GM03348 (cell line): ENCODE measurements at places on chromosomes 13 and 19.

- DNase-seq, result no peak
These were observed 1163.1 kb upstream of the MIR17HG start for GRCh38 chr13:90184355-90184754.

- no peak for DNase-seq
These were observed 59.0 kb downstream of the COLGALT1 start for GRCh38 chr19:17614476-17614875.

DNA sequence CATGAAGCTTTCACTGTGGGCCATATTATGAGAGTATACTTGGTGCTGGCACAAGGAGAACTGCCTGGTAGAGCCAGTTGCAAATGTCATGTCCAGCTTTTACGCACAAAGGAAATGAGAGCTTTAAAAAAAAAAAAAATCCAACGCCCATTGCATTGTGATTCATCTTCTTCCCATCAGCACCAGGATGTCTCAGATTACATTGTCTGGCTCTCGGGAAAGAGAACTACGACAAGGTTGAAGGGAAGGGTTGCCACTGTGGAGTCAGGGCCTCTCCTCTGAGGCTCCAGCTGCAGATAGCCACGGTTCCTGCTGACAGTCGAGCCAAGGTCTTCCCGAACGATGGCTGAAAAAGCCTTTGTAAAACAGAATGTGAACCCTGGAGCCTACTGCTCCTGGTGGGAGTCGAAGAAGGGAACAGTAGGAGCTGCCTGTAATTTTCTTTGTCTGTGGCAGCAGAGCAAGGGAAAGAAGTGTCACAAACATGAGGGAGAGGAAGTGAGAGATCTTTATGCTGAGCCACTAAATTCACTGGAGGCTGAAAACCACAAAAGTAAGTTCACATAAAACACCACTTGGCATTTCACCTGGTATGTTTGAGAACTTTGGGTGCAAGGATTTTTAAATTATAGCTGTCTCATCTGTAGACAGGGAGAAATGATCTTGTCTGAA is 704.7 kb downstream of the DIAPH3 start:
- peak; percentile 14 for DNase-seq

- DNase-seq, result no peak
These were observed 574.1 kb downstream of the LMO7 start for GRCh38 chr13:76210262-76210661.

DNA sequence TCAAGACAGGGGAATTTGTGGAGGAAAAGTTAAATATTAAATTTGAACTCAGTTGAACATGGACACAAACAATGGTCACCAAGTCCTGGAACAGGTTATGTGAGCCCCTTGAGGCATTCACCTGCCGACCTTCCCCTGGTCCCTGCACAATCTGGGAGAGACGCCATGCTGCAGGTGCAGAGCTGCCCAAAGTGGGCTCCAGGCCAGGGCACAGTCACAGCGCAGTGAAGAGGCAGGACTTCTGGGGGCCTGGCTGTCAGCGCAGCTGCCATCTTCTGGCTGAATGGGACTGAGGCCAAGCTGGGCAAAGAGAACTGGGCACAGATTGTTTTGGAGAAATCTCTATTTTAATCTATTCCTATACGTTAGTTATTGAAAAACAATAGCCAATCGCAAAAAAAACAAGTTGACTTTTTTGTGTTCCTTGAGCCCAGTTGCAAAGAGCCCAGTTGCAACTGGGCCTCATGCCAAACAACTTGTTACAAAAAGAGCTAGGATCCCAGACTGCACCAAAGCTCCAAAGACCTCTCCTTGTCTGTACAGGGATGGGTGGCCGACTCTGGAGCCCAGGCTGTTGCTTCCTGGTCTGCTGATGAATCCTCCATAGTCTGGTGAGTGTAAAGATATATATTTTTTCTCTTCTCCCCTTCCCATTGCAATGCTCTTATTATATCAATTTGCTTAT is 1.2 kb upstream of the ZNF626 start:
- DNase-seq, result no peak

DNA sequence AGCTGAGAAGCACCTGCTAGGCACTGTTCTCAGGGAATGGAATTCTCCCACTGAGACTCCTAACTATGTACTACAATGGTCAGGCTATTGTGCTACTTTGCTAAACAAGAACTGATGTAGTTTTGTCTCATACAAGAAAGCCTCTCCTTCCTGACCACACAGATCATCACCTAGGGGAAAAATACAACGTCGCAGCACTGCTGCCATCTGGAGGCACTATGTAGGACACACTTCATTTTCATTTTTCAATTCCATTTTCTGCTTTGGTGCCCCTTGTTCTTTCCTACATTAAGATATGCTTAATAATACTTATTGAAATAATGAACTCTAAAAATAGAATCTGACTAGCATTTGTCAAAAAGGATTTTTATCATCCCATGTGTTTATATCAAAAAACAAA is 21.1 kb downstream of the PROSER1 start:
- DNase-seq, result no peak

GRCh38 chr13:102405499-102406100 is 3.8 kb upstream of the FGF14 start:
- DNase-seq, result no peak

DNA sequence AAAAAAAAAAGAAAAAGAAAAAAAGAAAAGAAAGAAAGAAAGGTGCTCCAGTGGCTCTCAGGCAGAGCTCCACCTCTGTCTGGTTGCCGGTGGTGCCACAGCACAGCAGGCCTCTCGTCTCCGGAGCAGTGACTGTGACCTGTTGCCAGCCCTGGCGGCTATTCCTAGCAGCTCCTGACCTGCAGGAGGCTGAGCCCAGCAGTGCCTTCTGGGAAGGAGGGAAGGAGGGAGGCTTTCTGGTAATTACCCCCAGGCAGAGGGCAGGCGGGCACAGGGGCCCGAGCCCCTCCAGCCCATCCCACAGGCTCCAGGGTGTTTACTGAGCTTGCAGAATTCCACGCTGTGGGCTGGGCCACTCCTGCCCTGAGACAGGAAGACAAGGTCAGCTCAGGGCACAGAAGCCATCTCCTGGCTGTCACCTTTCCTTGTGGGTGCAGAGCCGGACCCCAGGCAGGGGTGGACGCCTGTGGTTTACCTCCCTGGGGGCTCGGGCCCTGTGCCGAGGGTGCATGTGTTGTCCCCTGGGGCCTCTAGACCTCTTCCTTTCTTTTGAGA is 77.9 kb downstream of the GNG7 start:
- no peak for DNase-seq

GRCh38 chr13:30235216-30235615 is 72.1 kb downstream of the KATNAL1 start:
- DNase-seq, result no peak

DNA sequence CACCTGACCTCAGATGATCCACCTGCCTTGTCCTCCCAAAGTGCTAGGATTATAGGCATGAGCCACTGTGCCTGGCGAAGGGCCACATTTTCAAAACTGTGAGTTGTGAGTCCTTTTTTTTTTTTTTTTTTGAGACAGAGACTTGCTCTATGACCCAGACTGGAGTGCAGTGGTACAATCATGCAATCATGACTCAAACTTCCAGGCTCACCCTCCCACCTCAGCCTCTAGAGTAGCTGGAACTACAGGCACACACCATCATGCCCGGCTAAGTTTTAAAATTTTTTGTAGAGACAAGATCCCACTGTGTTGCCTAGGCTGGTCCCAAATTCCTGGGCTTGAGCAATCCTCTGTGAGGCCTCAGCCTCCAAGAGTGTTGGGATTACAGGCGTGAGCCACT is 3.8 kb upstream of the MYPOP start:
- no peak for DNase-seq

- DNase-seq, result no peak
These were observed 53.7 kb upstream of the MAB21L1 start for GRCh38 chr13:35530147-35530546.

GRCh38 chr13:63041640-63042414 is 1626.2 kb upstream of the PCDH20 start:
- no peak for DNase-seq

DNA sequence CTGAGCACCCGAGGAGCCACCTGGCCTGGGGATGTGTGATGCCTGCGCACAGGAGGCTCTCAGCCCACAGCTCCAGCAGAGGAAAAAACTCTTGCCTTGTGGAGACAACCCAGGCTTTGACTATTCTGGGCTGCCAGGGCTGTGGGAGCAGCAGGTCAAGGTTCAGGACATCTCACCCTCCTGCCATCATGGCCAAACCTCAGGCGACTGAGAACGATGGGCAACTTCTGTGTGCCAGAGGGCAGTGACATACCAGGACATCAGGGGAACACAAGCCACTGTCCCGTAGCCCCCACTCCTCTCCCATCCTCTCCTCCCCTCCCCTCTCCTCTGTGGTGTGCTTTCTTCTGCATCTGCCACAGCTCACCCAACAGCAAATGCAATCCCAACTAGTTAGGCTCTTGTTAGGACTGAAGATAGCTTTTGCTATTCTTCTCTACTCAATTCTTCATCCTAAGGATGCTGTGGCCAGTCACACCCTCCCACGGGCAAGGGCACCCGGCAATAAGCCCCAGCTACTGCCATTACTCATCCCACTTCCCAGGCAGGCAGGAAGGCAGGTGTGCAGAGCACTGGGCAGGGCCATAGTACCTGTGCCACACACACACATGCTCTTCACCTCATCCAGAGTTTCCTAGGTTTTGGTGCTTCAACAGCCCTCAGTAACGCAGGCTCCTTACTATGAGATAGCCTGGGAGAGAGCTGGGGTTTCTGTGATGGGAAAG is 16.8 kb downstream of the ELL start:
- DNase-seq, result no peak

DNA sequence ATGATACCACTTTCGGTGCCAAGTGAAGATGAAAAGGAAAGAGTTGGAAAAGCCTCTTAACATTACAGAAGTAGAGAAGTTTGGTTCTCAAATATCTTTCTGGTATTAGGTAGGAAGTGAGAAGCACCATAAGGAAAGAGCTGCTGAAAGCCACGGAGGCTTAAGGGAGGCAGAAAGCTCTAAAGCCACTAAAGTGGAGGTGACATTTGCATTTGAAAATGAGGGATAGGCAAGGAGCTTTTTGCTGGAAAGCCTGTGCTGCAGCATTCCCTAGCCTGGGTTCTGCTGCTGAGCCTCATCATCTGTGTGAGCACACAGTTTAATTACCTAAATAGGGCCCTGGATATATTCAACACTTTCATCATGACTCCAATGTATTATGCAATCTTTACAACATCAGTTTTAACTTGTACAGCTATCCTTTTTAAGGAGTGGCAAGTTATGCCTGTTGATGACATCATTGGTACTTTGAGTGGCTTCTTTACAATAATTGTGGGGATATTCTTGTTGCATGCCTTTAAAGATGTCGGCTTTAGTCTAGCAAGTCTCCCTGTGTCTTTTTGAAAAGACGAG is 315.4 kb downstream of the RBM26 start:
- DNase-seq, result no peak

- peak; percentile 64 for DNase-seq
These were observed 255.1 kb upstream of the SOX21 start for GRCh38 chr13:94967183-94968039.

DNA sequence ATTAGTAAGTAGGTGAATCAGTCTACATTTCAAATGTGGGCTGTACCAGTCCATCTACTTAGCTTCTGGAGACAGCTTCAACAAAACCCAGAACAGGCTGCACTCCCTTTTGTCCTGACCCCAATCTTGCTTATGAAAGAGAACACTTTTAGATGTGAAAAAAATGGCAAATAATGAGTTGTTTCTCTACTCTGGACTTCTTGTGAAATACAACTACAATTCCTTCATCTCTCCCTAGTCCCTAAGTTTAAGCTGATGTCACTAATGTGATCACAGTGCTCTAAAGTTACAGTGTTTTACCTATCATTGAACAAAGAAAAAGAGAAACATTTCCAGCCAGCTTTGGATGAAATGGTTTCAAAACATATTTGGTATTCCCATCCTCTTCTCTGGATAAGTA is 183.9 kb downstream of the LHFPL6 start:
- no peak for DNase-seq

- no peak for DNase-seq
These were observed 140.6 kb downstream of the ZIC5 start for GRCh38 chr13:99830931-99831330.

- no peak for DNase-seq
These were observed 287 bp upstream of the B3GLCT start for GRCh38 chr13:31199527-31199848.

- peak; percentile 59 for DNase-seq
These were observed at the start of gene USP12 for GRCh38 chr13:27171244-27171826. Gene USP12, minus strand, starts transcription at chr13:27171811. Its CDS starts 172 bp downstream, at chr13:27171639.

DNA sequence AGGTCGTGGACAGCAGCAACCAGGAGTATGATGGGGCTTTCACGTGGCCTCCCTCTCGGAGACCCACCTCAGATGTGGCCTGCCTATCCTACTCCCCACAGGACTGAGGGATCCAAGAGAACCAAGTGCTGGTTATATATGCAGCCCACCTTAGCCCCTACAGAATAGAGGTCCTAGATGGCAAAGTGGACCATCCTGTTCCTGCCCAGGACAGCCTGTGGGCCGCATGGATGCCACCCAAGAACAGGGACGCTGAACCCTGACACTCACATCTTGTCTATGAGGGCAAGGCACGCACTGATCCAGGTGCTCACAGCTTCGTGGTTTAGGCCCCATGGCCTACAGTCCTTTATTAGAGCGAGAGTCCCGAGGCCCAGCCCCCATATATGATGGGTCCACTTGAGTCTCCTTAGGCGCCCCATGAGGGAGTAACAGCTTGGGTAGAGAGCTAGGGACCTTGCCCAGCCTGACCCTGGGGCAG is 1.5 kb upstream of the SLC27A5 start:
- no peak for DNase-seq

DNA sequence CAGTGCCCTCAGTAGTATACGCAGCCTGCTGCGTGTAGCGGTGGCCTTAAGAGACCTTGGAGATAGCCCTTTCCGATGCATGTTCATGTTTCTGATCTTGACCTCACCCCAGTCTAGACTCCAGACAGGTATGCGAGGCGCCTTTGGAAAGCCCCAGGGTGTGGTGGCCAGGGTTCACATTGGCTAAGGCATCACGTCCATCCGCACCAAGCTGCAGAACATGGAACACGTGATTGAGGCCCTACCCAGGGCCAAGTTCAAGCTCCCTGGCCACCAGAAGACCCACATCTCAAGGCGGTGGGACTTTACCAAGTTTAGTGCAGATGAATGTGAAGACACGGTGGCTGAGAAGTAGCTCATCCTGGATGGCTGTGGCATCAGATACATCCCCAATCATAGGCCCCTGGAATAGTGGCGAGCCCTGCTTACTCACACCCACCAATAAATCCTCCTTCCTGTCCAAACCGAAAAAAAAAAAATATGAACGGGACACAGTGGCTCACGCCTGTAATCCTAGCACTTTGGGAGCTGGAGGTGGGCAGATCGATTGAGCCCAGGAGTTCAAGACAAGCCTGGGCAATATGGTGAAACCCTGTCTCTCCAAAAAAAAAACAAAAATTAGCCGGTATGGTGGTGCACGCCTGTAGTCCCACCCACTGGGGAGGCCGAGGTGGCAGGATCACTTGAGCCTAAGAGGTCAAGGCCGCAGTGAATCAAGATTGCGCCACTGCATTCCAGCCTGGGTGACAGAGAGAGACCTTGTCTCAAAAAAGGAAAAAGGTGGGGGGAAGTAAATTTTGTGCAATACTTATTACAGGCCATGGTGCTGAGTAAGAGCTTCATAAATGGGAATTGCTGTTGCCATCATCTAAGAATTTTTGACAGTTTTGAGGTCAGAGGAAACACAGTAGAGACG is 12.4 kb upstream of the CBLC start:
- no peak for DNase-seq
